ENCODE measurements at places on chromosomes 5 and 9. TPM values are rescaled to one million over a fixed set of nuclear protein-coding genes. Genes with fewer than 3 reads are reported as not detected.

Gene PCDHGB6
- 1.2 TPM for total RNA-seq

Gene RHOBTB3
- 5.0 TPM for total RNA-seq

Gene TRIM36
- total RNA-seq: 8.9 TPM

GRCh38 chr9:34709196-34709978 lies 549 bp downstream of the CCL21 start:
- no peak for DNase-seq
- H3K36me3 ChIP-seq: no peaks in the 10 kb centered on the region
- no peak overlapping the region for H3K27ac ChIP-seq
- H3K27me3 ChIP-seq: peaks cover 20% of the 10 kb centered on the region
- H3K4me3 ChIP-seq: no peak overlapping the region
- no peaks in the 10 kb centered on the region for H3K4me1 ChIP-seq

DNA sequence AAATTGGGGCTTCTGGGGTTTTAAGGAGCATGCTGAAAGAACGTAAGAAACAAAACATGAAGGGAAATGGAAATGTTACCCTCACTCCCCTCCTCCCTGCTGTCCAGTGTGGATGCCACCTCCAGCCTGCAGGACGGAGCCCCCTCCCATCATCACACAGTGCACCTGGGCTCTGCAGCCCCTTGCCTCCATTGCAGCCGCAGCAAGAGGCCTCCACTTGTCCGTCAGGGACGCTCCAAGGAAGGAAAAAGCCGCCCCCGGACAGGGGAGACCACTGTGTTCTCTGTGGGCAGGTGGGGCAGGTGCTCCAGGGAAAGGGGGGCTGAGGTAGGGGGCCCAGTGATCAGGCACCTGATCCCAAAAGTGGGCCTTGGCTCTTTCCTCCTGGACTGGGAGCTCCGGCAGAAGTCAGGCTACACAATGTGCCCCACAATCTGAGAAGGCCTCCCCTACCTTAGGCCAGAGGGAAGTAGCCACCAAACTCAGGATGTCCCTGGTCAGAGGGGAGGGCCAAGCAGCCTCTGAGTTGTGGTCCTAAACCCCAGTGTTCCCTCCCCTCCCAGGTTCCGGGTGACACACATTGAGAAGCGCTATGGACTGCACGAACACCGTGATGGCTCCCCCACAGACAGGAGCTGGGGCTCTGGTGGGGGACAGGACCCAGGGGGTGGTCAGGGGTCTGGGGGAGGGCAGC lies 2.7 kb downstream of the RELL2 start:
- H3K36me3 ChIP-seq: peaks cover 38% of the 10 kb centered on the region
- H3K4me1 ChIP-seq: peaks cover 25% of the 10 kb centered on the region
- DNase-seq: no peak
- H3K27ac ChIP-seq: no peak overlapping the region
- no peak overlapping the region for H3K4me3 ChIP-seq

GRCh38 chr5:134758504-134759341 lies at the start of gene DDX46:
Gene DDX46, plus strand, starts transcription at chr5:134758779. Its CDS starts 160 bp downstream, at chr5:134758939.
- DNase-seq: peak; percentile 95
- H3K36me3 ChIP-seq: peaks cover 3% of the 10 kb centered on the region
- H3K27me3 ChIP-seq: no peaks in the 10 kb centered on the region
- peaks cover 36% of the 10 kb centered on the region for H3K4me1 ChIP-seq
- peak within 1 kb of the TSS; percentile 100 for H3K4me3 ChIP-seq

- H3K36me3 ChIP-seq: no peaks in the 10 kb centered on the region
- H3K27me3 ChIP-seq: peaks cover 35% of the 10 kb centered on the region
- H3K4me1 ChIP-seq: no peaks in the 10 kb centered on the region
- no peak overlapping the region for H3K4me3 ChIP-seq
Observed at GRCh38 chr5:159878988-159879471, 37.3 kb upstream of the ADRA1B start.

GRCh38 chr5:95856501-95856981 lies 34.0 kb upstream of the GLRX start:
- H3K4me3 ChIP-seq: no peak overlapping the region
- H3K27me3 ChIP-seq: peaks cover 9% of the 10 kb centered on the region
- H3K36me3 ChIP-seq: no peaks in the 10 kb centered on the region
- no peak for DNase-seq
- H3K27ac ChIP-seq: no peak overlapping the region

DNA sequence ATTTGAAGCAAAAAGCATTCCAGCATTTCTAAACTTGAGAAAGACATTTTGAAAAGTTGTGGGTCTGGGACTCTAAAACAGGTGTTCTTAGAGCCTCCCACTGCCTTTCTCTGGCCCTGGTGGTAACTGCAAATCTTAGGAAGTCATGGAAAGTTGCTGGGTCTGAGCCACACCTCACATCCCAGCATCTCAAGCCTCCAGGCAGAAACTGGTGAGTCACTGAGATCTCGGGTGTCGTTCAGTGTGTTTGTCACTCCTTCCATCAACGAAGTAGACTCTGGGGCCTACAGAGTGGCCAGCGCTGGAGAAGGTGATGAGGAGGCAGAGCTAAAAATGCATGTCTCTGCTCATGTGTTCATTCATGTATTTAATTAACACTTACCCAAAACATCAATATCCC lies 59.6 kb upstream of the C5orf58 start:
- no peak overlapping the region for H3K27ac ChIP-seq
- peaks cover 8% of the 10 kb centered on the region for H3K4me1 ChIP-seq
- DNase-seq: no peak
- H3K27me3 ChIP-seq: peaks cover 3% of the 10 kb centered on the region
